ENCODE measurements at places on chromosomes 3 and 15.
A peak's percentile ranks its signal among the peaks of the same experiment; 100 is the strongest.

DNA sequence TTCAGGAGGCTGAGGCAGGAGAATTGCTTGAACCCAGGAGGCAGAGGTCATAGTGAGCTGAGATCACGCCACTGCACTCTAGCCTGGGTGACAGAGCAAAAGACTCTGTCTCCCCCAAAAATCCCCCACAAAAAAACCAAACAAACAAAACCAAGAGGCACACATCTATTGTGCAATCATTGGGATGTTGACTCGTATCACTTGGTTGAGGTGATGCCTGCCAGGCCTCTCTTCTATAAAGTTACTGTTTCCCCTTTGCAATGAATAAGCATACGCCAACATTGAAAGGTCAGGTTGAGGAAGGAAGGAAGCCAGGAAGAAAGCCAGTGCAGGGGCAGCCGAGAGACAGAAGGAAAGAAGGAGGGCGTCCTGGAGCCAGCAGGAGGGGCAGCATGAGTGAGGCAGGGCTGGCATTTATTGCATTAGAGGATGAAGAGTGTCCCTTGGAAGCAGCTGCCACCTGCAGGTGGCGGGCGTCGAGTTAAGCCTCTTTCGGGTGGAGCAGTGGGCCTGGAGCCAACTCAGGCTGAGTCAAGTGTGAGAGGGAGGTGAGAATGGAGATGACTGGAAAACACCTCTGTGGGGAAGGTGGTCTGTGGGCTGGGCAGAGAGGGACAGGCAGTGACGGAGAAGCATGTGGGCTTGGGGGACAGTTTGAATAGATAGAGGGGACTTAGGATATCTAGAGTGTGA lies 8.3 kb upstream of the CSPG4 start:
- DNase-seq: peak; percentile 73

DNA sequence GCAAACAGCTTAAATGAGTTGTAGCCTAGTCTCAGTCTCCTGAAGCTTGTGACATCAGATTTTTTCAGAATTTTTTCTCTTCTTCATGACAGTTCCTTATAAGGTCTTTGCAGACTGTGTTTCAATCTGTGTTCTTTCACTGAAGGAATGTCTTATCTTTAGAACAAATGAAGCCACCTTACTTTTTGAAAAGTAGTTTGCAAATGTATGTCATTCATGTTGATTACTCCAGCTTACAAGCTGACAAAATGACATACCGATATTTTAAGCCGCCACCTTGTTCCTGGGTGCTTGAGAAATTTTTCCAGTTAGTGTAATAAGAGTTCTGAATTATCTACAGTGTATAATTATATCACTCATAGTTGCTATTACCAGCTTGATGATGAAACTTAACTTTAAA lies 57.0 kb downstream of the ASTE1 start:
- DNase-seq: no peak

DNA sequence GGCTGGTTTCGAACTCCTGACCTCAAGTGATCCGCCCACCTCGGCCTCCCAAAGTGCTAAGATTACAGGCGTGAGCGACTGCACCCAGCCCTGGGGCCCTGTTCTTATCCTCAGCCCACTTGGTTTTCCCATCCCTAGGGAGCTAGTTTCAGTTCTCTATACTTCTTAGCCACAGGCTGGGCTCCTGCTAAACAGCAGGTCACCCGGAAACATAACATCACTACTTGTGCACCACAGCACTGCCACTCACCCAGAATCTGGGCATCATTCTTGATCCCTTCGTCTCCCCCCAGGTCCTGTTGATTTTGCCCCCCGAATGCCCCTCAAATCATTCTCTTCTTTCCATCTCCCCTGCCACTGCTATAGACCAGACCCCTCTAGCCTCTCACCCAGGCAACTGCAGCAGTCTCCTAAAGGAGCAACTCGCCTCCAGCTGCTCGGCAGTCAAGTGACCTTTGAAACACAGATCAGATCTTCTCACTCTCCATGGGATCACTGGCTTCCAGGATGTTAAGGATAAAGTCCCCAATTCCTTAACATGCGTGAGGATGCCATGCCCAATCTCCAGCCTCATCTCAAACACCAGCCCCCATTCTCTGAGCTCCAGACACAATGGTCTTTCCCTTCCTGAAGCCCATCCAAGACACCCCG lies 5.6 kb upstream of the AP3S2 start:
- DNase-seq: no peak

- DNase-seq: no peak
Measured at GRCh38 chr3:134775831-134776230, 19.2 kb upstream of the EPHB1 start.

GRCh38 chr3:4494895-4495264 lies 1.7 kb downstream of the ITPR1 start:
- no peak for DNase-seq

DNA sequence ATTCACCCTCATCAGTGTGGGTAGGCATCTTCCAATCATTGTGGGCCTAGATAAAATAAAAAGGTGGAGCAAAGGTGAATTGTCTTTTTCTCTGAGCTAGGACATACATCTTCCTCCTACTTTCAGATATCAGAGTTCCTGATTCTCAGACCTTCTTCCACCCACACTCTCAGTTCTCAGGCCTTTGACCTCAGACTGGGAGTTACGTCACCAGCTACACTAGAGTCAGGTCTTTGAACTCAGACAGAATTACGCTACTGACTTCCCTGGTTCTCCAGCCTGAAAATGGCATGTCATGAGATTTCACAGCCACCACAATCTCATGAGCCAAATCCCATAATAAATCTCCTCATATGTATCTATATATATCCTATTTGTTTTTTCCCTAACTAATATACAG lies 39.0 kb downstream of the STRIT1 start:
- DNase-seq: no peak

DNA sequence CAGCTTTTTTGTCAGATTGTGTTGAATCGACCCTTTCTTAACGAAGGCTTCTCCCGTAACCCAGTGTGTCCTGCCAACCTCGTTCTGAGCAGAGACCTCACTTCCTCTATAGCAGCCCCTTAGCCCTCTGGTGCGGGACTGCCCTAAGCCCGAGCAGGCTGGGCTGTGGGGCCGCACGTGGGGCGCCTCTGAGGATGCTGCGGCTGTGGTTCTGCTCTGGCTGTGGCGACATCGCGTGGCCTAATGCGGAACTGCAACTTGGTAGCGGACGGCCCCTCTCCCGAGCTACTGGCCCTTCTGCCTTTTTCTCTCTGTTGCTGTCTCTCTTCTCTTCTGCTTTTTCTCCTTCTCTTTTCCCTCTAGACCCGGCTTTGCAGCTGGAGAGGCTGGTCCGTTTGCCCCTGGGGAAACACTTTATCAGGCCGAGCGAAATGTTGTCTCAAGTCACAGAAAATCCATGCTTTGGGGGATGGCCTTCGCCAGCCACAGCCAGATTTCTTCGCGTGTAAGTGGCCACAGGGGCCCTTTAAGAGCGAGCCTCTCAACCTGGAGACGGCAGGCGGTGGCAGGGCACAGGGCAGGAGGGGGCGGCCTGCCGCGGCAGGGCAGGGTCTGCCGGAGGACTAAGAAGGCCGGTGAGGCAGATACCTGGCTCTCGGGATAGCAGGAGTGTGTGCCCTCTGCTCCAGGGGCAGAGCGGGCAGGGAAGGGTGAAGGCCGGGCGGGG lies 19.4 kb upstream of the KIF23 start:
- peak; percentile 90 for DNase-seq

DNA sequence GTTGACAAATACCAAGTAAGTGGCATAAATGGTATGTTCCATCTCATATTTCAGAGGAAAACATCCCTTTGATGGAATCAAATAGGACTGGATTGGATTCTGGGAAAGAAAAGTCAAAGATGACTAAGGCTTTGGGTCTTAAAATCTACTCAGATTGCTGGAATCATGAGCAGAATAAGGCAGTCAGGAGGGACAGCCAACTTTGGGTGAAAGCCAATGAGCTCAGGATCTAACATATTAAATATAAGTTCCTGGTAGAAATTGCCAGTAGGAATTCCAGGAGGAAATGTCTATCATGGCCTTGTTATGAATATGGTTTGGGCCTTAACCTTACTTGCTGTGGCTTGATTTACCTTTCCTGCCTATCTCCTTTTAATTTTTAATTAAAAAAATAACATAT lies 55.3 kb downstream of the ISL2 start:
- no peak for DNase-seq

- DNase-seq: no peak
Measured at GRCh38 chr3:23185861-23186260, 17.3 kb upstream of the UBE2E2 start.

DNA sequence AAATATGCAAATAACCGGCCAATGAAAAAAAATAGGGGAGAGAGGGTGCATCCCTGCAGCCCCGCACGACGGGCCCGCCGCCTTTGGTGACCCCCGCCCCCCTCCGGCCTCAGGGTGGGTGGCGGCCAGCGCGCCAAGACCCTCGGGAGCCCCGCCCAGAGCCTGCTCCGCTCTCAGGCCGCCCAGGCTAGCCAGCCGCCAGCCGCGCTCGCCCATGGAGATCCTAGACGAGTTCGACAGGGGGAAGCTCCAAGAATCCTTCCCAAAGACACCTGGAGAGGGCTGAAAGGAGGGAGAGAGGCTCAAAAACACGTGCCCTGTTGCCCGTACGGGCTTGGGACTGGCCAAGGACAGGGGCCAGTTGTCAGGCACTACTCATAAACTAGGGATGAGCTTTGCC lies 434.0 kb downstream of the NR2F2 start:
- DNase-seq: no peak

GRCh38 chr3:134378384-134378783 lies 4.1 kb upstream of the AMOTL2 start:
- peak; percentile 62 for DNase-seq

DNA sequence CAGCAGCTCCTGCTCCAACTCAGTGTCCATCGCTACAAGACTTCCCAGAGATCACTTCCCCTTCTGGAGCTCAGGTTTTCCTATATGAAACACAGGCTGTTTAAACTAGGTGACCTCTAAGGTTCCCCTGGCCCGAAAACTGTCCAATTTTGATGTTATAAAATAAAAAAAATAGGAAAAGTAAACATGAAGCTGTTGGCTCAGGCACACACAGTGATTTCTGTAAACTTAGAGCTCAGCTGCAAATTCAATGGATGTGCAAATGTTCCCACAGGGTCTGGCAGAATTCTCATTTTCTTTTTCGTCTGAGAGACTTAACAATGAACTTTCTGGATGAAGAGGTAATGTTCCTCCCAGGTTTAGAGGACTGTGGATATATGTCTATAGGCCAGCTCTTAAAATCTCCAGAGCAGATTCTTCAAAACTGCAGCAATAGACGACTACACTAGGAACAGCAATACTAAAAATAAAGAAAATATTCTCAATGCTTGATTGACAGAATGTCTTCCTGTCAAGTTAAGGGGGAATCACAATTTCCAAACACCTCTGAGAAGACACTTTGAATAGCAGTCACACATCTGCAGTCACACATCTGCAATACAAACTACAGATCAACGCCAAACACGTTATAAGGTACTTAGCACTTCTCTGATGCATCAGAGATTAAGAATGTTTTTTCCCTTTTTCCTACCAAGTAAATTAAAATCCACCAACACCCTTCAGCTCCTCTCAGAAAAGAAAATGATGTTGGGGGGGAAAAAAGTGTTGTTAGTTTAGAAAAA lies 2.8 kb downstream of the NUP210 start:
- no peak for DNase-seq

- no peak for DNase-seq
Measured at GRCh38 chr3:106228271-106228670, 359.5 kb upstream of the CBLB start.

- DNase-seq: no peak
Measured at GRCh38 chr15:26143221-26143620, 280.1 kb upstream of the ATP10A start.

GRCh38 chr3:61563313-61564271 lies 2.2 kb downstream of the PTPRG start:
- DNase-seq: no peak

GRCh38 chr3:12885583-12885930 lies 44.2 kb upstream of the RPL32 start:
- no peak for DNase-seq

DNA sequence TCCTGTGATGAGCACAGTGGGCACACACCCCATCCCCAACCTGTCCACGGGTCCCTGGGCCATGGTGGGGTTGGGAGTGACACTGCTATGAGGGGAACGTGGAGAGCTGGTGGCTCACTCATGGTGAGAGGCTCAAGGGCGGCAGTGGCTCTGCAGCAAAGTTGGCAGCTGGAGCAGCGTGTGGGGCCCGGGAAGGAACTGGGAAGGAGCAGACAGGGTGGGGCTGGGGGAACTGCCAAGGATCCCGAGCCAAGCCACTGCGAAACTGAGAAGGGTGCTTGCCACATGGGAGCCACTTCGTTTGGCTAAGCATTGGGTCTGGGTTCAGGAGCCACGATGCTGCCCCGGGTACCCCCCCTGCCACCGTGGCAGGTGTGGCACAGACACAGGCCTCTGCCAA lies 80.1 kb downstream of the SNRK start:
- peak; percentile 65 for DNase-seq

GRCh38 chr3:155304394-155304793 lies 10.9 kb upstream of the STRIT1 start:
- no peak for DNase-seq

DNA sequence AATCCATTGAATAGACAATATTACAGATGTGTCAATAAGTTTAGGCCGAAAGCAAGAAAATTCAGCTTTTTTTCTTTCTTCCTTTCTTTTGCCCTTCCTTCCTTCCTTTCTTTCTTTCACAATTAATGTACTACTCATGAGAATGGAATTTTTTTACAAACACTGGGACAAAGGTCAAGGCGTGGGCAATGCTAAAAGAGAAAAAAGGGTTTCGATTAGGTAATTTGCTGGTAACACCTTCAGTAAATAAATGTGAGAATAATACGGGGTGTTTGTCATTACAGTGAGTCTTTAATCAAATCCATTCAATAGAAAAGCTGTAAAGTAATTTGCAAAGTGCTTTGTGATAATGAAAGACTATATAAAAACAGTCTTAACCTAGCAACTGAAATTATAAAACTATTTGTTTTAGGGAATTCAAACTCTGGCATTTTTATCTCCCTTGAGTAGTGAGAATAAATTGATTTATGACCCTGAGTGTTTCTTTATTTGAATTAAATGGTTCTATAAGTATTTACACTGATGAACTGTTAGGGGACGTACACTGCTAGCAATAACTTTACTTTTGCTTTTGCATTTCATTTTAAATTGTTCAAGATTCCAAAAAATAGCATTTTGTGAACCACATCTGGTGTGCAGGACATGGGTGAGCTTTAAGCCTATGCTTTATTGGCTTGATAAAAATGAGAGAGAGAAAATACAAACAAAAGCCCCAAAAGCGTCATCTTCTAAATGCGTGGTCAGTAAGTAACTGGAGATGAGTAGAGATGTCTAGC lies 104.2 kb upstream of the THRB start:
- no peak for DNase-seq

DNA sequence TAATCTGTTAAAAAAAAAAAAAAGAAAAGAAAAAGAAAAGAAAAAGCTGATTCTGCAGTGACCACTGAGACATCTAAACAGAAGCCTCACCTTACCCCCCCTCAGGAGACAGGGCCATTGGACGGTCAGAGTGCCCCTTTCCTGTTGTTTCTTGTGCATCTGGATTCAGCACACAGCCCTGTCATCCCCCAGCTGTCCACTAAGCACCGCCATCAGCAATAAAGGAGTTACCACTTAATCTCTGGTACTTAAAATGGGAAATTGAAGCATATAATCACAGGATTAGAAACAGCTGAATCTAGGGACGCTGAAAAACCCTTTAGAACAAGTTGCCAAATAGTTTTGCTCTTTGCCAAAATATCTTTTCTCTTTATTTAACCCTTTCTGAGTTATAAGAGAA lies 62.5 kb downstream of the TRIM69 start:
- no peak for DNase-seq

Data from Right ventricle myocardium superior (tissue), 1 donor.